ENCODE measurements at places on chromosomes 12 and 14. TPM values are rescaled to one million over a fixed set of nuclear protein-coding genes. Genes with fewer than 3 reads are reported as not detected.
A peak's percentile ranks its signal among the peaks of the same experiment; 100 is the strongest.

GRCh38 chr12:12902036-12902435 lies 10.7 kb downstream of the GPRC5A start:
- no peak for DNase-seq

DNA sequence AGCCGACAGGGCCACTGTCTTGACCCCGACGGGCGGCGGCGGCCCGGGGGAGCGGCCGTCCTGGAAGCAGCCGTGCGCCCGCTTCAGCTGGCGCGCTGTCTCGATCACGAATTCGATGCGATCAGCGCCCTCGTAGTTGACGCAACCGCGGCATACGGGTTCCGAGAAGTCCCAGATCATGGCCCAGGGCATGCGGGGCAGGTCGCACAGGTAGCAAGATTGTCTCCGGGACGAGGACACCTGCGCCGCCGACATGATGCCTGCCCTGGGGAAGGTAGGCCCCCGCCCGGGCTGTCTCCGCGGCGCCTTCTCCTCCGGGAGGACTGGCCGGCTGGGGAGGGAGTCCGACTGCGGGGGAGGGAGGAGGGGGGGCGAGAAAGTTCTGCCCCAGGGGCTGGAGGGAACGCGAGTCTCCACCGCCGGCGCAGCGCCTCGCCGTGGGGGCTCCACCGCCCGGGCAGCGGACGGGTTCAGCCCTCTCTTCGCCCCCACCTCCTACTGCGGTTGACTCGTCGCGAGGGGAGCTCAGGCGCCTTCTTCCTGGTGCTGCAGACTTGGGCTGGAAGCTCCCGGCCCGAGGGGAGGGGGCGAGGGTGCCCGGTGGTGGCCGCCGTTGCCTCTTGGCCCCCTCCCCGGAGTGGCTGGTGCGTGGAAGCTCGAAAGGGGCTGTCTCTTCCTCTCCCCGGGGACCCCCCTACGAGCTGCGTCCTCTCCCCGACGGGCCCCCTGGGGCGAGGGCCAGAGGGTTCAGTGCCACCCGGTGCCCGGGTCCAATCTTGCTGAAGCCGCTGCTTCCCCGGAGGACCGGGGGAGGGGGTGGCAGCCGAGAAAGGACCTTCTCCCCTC lies 747 bp downstream of the IRF2BPL start:
- DNase-seq = peak; percentile 58

Gene OR6C2
- not detected for total RNA-seq

GRCh38 chr12:460261-461230 lies 807 bp downstream of the B4GALNT3 start:
- no peak for DNase-seq

DNA sequence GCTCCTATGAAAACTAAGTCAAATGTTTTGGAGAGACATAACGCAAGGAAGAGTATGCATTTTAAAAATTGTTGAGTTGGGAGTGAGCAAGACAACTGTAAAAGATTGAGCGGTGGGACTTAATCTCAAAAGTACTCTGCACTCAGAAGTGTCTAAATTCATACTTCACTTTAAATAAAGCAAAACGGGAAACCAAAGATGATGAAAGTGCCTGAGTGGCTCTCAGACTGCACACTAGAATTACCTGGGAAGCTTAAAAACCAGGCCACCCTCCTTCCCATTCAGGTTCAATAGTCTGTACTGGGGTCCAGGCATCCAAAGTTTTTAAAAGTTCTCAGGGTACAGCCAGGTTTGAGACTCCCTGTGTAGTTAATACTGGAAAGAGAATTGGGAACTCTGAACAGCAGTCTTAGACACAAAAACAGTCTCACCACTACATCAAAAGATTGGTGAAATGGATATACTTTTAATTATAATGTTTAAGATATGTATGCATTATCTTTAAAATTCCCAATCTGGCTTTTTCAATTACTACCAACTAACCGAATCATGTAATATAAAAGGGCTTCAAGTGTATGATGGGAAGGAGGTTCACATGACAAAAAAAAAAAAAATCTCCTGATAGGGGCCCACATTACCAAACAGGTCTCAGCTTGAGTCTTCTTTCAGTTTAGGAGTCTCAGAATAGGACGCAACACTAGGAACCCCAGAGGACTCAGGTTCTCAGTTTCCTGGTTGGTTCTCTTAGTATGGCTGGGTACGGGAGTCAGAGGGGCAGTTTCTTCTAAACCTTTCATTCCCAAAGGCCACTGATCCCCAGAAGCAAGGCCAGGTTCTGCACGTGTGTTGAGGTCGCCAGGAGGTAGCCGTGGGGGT lies 1.0 kb downstream of the HOMEZ start:
- DNase-seq = no peak

DNA sequence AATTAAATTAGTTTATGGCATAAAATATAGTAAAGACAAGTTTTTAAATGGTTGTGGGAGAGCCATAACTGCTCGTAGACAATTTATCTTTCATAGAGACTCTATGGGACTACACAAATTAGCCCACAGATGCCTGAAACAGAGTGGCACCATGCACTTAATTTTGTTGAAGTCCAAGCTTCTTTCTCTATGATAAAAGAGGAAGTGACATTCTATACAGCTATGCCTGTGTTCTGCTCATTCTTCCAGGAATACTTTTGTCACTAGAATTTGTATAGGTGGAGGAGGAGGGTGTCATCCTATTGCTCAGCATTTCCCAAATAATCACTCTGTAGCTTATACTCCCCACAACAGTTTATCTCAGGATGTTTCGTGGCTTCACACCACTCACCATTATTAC lies 43.7 kb upstream of the KICS2 start:
- no peak for DNase-seq

- no peak for DNase-seq
Observed at GRCh38 chr12:109476807-109477184, 304 bp downstream of the KCTD10 start.

Gene DAO
- not detected for total RNA-seq

Gene EFCAB11
- total RNA-seq = 3.0 TPM

Measured in hematopoietic multipotent progenitor cell (in vitro differentiated cells).